Activated CD8-positive, alpha-beta memory T cell treated with anti-CD3 and anti-CD28 coated beads for 4 hours (primary cell): ENCODE measurements at places on chromosomes 4 and X.

DNA sequence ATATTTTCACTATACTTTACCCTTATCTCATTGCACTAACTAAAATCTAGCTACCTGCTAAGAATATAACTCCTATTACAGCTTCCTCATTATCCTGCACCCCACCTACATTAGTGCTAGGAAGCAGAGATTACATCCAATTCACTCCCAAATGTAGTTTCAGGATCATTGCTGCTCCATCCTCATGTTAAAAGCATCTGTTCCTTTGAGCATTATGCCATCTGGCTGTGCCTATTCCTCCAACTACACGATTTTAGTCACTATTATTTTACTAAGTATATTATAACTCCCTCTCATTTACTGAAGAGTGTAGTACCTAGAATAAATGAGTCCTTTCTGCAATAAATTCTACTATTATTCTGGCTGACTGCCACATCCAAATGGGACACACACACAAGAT lies 1586.9 kb downstream of the TECRL start:
- DNase-seq: no peak

GRCh38 chr4:48308901-48309300 lies 32.4 kb upstream of the SLAIN2 start:
- no peak for DNase-seq

GRCh38 chr4:110181890-110182289 lies 16.5 kb downstream of the ELOVL6 start:
- no peak for DNase-seq

GRCh38 chrX:3094261-3094660 lies 53.0 kb downstream of the ARSF start:
- no peak for DNase-seq

- peak; percentile 45 for DNase-seq
Measured at GRCh38 chrX:9995855-9996339, 28.7 kb downstream of the CLDN34 start.

DNA sequence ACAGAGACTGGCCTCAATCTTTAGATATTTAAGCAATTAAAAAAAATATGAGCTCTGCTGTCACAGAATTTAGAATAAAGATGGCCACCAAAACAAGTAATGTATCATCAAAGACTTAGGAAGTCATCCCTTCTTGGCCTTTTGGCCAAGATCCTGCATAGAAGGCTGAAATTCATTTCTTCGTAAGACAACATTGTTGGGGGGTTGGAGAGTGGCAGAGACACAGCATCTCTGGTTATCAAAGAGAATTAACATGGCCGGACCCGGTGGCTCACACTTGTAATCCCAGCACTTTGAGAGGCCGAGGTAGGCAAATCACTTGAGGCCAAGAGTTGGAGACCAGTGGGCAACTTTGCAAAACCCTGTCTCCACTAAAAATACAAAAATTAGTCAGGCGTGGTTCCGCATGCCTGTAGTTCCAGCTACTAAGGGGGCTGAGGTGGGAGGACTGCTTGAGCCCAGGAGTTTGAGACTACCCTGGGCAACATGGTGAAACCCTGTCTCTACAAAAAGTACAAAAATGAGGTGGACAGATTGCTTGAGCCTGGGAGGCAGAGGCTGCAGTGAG lies 4.0 kb downstream of the PPM1K start:
- no peak for DNase-seq

DNA sequence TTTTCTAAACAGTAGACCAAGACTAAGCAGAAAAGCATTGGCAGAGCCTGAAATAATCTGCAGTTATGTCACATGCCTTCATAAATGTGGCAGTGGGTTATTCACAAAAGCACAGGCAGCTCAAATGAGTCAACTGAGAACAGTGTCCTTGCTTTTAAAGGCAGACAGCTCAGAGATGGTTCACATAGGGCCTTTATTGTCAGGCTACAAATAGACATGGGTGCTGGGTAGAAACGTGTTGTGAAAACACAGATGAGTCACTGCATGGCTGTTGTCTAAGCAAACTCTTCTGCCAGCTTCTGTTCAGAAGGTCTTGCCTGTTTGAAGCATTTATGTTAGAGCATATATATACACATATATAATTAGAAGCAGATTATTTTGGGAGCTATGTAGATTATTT lies 118.0 kb downstream of the SLC4A4 start:
- no peak for DNase-seq

DNA sequence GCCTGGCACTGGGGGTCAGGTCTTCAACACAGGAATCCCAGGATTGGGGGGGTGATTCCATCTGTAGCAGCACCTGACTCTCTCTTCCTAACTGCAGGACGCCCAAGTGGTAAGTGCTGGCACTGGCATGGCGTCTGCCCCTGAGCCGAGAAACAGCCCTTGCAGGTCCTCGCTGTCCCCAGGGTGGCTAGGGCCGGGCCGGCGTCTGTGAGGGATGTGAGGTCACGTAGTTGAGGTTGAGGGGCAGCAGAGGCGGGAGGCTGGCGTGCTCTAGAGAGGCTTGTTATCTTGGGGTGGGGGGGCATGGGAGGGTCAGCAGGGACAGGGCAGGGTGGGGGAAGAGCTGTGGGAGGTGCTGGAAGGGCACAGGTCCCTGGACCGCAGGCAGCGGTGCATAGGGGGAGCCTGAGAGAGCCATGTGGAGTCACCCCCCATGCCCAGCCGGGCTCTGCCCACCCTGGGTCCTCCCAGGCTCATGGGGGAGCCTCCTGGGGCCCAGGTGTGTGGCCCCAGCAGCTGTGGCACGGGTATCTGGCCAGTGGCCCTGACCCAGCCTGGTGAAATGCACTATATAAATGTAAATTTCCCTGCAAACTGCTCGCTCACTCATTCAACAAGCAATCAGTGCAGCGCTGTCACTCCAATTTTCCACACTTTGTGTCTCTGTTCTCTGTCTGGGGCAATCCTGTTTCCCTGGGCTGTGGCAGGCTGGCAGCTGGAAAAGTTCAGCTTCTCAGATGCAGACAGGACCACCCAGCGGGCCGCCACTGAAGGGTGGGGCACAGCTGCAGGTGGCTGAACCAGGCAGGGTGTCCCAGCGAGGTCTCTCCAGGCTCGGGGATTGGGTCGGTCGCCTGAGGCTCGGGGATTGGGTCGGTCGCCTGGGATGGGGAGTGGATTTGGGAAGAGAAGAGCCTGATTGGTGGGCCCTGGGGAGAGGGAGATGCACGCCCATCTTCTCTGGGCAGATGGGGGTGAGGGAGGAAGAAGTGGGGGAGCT lies 102.2 kb upstream of the NKX1-1 start:
- no peak for DNase-seq

DNA sequence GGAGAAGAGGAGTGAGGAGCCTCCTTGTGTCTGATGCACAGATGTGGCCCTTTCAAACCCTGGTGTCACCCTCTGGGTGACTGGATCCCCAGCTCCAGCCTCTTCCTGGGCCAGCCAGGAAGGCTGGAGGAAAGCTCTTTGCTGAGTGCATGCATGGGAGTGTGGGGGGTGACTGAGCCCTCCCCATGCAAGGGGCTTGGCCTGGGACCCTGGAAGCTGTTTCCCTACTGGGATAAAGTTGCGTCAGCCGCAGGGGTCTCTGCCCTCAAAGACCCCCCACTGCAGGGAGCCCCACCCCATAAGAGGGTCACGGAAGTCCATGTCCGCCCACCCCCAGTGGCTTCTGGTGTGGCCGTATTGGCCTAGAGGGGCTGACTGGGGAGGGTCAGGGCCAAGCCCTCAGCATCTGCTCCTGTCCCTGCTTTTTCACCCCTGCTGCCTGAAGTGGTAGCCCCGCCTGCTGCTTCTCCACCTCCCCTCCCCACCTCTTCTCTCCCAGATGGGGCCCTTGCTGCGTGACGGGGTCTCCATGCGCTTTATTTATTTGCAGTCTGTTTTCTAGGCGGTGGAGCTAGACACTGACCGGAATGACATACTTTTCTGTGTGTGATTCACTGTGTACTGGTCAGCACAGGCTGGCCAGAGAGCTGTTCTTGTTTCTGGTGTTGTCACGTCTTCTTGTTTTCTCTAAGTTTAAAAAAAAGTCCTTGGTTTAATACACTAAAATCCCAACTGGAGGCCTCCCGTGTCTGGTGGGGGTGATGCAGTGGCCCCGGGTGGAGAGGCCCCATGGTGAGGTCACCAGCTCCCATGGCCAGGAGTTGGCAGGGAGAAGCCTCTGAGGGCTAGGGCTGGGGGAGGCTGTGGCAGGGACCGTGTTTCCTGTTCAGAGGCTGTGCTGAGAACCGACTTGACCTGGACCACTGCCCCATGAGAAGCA lies 3.6 kb downstream of the SMIM10L2A start:
- DNase-seq: no peak

GRCh38 chrX:36908801-36909675 lies 99.1 kb upstream of the FAM47C start:
- no peak for DNase-seq

DNA sequence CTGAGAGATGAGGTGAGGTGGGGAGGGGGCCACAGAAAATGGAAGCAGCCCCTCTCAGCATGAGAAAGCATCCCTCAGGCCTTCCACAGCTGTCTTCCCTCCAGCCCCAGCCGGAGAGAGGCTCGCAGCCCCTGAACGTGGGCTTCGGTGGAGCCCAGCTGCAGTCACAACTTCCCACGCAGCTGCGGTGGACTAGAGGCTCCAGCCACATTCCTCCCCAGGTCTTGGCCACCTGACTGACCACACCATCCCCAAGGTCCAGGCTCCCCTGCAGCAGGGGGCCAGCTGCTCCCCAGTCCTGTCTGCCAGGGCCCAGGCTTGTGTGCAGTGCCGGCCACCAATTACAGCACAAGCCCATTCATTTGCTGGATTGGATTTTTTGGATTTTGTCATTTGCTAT lies 212.3 kb upstream of the BCOR start:
- DNase-seq: no peak

GRCh38 chrX:43176686-43177085 lies 398.7 kb upstream of the PPP1R2C start:
- no peak for DNase-seq

DNA sequence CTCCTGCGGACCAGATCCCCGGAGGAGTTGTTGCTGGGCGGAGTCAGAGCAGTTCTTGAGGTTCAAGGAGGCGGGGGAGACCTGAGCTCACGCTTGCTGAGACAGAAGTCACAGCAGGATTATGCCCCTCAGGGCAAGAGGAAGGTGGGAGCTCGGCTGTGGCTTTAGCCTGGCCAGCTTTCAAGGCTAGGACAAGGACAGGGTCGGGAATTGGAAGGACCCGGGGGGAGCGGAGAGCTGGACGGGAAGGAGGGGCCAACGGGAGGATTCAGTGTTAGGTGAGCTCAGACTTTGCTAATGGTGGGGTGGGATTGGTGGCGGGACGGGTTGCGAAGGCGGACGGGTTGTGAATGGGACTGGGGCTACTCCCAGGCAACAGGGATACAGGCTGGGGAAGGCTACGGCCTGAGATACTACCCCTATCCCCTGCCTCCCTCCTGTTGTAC lies at the start of gene RIBC1:
Gene RIBC1, plus strand, starts transcription at position 13 of the 446 bp plus-strand sequence. CDS start 3,404 bp downstream, outside the sequence.
- no peak for DNase-seq

GRCh38 chrX:151228935-151229334 lies 52.6 kb downstream of the GPR50 start:
- no peak for DNase-seq

DNA sequence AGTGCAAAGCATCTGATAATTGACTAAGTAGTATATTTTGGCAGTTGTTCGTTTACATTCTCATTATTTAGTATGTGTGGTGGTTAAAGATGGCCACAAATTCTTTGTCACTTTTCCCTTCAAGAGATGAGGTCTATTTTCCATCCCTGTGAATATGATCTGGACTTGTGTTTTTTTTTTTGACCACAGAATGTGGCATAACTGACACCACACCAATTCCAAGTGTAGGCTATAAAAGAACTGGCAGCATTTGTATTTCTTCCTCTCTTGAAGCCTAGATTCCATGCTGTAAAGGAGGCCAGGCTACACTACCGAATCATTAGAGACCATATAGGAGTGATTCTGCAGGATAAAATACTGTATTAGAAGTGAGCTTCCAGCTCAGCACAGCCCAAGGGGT lies 596.6 kb downstream of the DMD start:
- DNase-seq: no peak

GRCh38 chr4:167185465-167185864 lies 48.8 kb downstream of the SPOCK3 start:
- DNase-seq: no peak

- no peak for DNase-seq
Measured at GRCh38 chr4:47598896-47599295, 113.8 kb downstream of the ATP10D start.

GRCh38 chrX:16023790-16024734 lies 99.3 kb upstream of the GRPR start:
- no peak for DNase-seq

- DNase-seq: no peak
Measured at GRCh38 chrX:8684201-8684965, 47.6 kb downstream of the ANOS1 start.

DNA sequence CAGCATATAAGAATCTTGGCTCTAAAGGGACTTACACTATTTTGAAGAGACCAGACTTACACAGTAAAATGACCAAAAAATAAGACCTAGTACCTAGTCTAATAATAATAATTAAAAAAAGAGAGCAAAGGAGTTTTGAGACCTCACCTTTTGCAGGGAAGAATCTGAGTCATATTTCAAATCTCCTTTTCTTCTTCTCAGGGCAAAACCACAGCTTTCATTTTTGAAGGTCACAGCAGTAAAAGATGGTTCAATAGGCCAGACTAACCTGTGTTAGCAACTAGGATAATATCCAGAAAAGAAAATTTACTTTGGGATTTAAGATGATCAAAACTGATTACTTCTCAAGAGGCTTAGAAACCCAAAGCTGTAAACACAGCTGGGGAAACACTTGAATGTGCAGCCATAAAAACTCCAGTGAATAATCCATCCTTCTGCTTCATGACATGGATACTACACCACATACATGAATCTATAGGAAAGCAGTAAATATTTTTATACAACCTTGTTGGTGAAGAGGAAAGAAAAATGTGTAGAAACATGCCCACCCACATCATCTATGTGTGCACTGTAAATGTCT lies 25.9 kb upstream of the LNX1 start:
- DNase-seq: no peak

DNA sequence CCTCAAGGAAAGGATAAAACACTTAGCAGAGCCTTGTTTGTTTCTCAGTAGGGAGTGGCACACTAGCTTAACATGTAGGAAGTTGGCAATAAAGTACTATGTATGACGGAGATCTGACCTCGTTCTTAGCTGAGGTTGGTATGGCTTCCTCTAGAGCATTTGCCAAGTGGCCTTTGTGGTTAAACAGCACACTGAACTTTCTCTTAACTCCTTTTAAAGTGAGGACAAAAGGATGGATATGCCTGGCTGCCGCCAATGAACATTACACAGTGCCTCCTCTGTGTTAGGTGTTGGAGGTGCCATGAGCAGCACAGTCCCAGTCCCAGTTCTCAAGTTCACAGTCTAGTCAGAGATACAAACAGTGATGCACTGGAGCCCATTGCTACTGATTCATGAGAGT lies 54.4 kb downstream of the VGLL1 start:
- no peak for DNase-seq
